ENCODE measurements at places on chromosomes 13 and 19.

DNA sequence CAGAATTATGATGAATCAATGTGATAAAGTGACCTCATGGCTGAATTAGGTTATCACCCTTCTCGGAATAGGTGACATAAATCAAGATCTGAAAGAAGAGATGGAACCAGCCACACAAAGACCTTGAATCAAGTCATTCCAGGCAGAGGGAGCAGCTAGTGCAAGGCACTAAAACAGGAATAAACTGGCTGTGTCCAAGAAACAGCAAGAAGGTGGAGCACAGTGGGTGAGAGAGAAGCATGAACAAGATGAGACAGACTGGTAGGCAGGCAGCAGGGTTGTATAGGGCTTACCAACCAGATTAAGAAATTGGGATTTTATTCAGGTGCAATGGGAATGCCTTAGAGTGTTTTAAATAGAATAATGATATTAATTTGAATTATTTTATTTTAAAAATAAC lies 470.3 kb downstream of the PCDH20 start:
- H3K4me3 ChIP-seq, result no peak overlapping the region
- H3K4me1 ChIP-seq, result peaks cover 5% of the 10 kb centered on the region
- H3K27ac ChIP-seq, result peak overlapping the region; percentile 38

DNA sequence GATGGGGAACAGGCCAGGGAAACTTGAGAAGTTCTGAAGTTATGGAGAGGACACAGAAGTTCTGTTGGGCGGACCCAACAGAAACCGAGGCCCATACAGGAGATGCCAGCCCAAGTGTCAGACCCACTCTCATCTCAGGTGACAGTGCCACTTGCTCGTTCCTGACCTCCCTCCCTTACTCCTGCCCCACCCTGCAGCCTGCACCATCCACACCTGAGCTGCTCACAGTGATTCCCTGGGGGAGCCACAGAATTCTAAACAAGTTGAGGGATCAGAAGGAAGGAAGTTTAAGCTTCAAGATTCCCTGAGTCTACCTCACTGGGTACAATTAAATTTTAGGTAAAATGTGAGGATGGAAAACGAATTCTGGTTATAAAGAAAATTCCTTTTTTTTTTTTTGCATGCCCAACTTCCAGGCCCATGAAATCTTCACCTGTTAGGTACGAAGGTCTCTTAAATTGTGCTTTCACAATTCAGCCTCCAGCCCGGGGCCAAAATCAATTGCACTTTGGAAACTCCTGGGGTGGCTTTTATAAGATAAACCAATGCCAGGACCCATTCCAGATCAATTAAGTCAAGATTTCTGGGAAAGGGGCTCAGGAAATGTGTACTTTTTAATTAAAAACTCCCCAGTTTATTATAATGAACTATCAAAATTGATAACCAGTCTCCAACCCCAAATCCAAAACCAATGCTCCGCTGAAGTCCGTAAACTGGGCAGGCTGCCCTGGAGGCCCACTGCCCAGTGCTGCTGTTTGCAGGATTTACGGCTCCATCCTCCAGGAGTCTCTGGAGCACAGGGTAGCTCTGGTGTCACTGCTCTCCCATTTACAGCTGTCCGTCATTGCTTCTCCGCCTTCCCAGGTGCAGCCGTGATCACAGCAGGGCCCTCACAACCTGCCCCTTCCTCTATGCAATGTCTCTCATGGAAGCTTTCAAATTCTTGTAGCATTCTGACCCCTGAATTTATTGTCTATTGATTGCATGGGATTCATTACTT lies 643.5 kb downstream of the UQCRFS1 start:
- no peaks in the 10 kb centered on the region for H3K27me3 ChIP-seq
- H3K36me3 ChIP-seq, result no peaks in the 10 kb centered on the region
- H3K4me3 ChIP-seq, result no peak overlapping the region
- H3K4me1 ChIP-seq, result no peaks in the 10 kb centered on the region
- no peak for DNase-seq
- no peak overlapping the region for H3K27ac ChIP-seq

- peaks cover 4% of the 10 kb centered on the region for H3K36me3 ChIP-seq
- DNase-seq, result no peak
- H3K27me3 ChIP-seq, result no peaks in the 10 kb centered on the region
- no peak overlapping the region for H3K4me3 ChIP-seq
- peaks cover 6% of the 10 kb centered on the region for H3K4me1 ChIP-seq
- no peak overlapping the region for H3K27ac ChIP-seq
These were observed 86.8 kb downstream of the RAB20 start for GRCh38 chr13:110474713-110475112.

- no peaks in the 10 kb centered on the region for H3K36me3 ChIP-seq
- DNase-seq, result no peak
- H3K4me1 ChIP-seq, result no peaks in the 10 kb centered on the region
These were observed 111.3 kb downstream of the ZNF486 start for GRCh38 chr19:20278342-20278741.

DNA sequence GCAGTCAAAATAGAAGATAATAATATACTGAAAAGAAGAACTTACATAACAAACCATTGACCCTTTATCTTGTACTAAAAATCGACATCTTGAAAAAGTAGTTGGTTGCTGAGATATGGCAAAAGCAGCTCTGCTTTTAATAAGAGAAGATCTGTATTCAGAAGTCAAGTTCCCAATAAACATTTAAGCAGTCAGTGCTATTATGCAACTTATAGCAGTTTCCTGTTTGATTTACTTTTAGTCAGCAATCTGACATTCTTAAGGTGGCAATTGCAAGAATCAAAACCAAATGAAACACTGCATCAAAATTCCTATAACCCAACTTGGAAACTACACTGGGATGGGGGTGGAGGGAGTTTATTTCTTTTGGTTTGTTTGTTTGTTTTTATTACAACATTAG lies 165.5 kb downstream of the TBC1D4 start:
- no peaks in the 10 kb centered on the region for H3K27me3 ChIP-seq
- no peak for DNase-seq
- no peaks in the 10 kb centered on the region for H3K36me3 ChIP-seq

DNA sequence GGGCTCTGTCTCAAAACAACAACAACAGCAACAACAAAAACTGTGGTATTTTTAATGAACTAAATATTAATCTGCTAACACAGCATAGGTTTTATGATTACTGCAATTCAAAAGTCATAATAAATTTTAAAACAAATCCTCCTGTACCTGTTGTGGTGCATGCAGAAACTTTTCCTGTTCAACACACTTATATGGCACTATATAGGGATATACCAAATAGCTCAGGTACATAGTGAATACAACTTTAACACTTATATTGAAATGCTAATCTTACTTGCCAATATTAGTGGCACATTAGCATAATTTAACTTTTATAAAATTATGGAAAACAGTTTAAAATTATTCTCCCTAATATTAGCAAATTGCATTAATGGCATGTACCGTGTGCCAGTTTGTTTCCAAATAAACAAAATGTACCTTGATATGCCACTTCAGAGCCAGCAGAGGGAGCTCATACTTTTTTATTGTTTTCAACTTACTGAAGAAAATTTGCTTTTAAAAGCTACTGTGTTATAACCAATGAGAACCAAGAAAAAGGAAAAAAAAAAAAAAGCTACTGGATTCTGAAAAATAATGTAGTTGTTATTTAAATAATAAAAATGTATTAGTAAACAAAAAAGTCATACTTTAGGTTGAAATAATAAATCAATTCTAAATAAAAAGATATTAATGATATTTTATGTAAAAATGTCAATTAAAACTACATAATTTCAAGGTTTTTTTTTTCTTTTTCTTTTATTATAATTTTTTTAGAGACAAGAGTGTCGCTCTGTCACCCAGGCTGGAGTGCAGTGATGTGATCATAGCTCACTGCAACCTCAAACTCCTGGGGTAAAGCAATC lies 18.0 kb upstream of the RBM26 start:
- H3K36me3 ChIP-seq, result no peaks in the 10 kb centered on the region
- no peaks in the 10 kb centered on the region for H3K27me3 ChIP-seq
- H3K27ac ChIP-seq, result no peak overlapping the region
- no peak for DNase-seq

- H3K27ac ChIP-seq, result no peak overlapping the region
- H3K4me1 ChIP-seq, result no peaks in the 10 kb centered on the region
- H3K36me3 ChIP-seq, result peaks cover 6% of the 10 kb centered on the region
- DNase-seq, result no peak
- H3K4me3 ChIP-seq, result no peak overlapping the region
- H3K27me3 ChIP-seq, result no peaks in the 10 kb centered on the region
These were observed 6.2 kb downstream of the ZNF763 start for GRCh38 chr19:11971041-11971440.

DNA sequence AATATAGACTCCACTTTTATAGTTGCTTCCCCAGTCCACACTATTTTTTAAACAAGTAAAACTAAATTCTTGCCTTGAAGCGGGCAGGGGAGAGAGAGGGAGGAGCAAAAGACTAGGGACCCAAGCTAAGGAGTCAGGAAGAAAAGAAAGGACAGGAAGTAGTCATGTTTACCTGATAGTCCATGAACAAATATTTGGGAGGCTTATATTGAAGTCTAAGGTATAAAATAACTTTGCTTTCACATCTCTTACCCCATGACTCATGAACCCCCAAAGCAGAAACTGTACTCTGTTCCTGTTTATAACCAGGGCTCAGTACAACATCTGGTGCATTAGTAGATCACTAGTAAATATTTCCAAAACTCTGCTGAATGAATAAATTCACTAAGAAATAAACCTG lies 67.3 kb downstream of the ZAR1L start:
- no peaks in the 10 kb centered on the region for H3K4me1 ChIP-seq
- H3K27me3 ChIP-seq, result no peaks in the 10 kb centered on the region
- no peak overlapping the region for H3K4me3 ChIP-seq
- no peaks in the 10 kb centered on the region for H3K36me3 ChIP-seq
- H3K27ac ChIP-seq, result no peak overlapping the region
- DNase-seq, result no peak

DNA sequence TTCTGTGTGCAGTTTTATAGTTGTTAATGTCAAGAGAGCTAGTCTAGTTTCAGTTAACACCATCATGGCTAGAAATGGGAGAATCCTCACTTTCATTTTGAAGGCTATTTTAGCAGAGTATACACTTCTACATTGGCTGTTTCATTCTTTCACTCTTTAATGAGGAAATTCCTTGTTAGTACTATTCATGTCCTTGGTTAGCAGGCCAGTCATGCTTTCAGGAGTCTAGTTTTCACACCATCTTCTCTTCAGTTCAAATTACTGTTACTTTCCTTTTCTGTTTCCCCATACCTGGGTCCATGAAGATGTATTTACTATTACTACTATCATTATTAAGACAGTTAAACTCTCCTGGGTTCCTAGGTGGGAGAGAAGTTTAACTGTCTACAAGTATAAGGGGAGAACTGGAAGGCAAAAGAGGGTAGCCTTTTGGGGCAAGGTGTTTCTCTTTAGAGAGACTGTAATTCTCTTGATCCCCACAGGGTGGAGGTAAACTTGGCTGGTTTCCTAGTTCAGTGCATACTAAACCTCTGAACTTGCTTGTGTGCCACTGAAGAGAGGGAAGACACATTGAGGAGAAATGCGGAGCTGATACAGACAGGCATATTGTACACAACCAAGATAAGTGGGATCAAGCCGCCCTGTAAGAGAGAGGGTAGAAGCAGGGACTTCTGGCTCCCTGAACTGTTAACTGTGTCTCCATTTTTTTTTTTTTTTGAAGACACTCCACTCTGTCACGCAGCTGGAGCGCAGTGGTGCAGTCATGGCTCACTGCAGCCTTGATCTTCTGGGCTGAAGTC lies 41.3 kb upstream of the IGFL4 start:
- H3K4me3 ChIP-seq, result no peak overlapping the region
- no peak overlapping the region for H3K27ac ChIP-seq
- H3K36me3 ChIP-seq, result no peaks in the 10 kb centered on the region
- DNase-seq, result no peak
- peaks cover 4% of the 10 kb centered on the region for H3K4me1 ChIP-seq

DNA sequence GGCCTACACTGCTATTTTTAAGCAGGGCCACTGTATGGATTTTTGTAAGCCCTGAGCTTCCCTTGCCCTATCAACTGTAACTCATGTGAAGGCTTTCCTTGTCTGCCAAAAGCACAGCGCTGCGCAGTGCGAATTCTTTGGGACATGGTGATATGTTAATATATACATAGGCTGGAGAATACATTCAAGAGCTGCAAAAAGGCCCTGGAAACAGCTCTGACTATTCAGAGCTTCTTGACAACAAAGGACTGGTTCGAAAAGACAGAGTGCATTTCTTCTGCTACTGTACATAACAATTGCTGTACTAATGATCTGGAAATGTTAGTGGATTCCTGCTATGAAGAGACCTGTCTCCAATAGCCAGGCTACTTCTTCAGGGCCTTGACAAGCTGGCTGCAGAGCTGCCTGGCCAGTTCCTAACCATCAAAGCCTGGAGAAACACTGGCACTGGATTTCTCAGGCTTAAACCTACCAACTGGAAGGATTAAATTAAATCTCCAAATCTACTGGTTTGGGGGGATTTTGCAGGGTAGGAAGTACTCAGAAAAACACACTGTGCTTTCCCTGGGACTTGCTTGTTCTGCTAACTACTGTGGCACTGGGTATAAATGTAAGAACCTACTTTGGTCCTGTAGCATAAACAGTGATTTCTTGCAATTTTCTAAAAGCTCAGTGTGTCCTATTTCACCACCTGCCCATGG lies 246.9 kb downstream of the DNAJC15 start:
- peaks cover 25% of the 10 kb centered on the region for H3K4me1 ChIP-seq
- no peak overlapping the region for H3K4me3 ChIP-seq
- DNase-seq, result no peak
- peak overlapping the region; percentile 18 for H3K27ac ChIP-seq
- H3K36me3 ChIP-seq, result no peaks in the 10 kb centered on the region
- no peaks in the 10 kb centered on the region for H3K27me3 ChIP-seq

GRCh38 chr13:111093136-111093535 lies 22.0 kb upstream of the ARHGEF7 start:
- no peaks in the 10 kb centered on the region for H3K36me3 ChIP-seq
- peaks cover 63% of the 10 kb centered on the region for H3K27me3 ChIP-seq
- DNase-seq, result no peak
- H3K4me1 ChIP-seq, result no peaks in the 10 kb centered on the region
- H3K4me3 ChIP-seq, result no peak overlapping the region

- H3K4me3 ChIP-seq, result peak overlapping the region; percentile 67
- peaks cover 44% of the 10 kb centered on the region for H3K27me3 ChIP-seq
- peaks cover 11% of the 10 kb centered on the region for H3K4me1 ChIP-seq
- H3K36me3 ChIP-seq, result no peaks in the 10 kb centered on the region
These were observed 14.7 kb downstream of the CDX2 start for GRCh38 chr13:27954406-27954851.

DNA sequence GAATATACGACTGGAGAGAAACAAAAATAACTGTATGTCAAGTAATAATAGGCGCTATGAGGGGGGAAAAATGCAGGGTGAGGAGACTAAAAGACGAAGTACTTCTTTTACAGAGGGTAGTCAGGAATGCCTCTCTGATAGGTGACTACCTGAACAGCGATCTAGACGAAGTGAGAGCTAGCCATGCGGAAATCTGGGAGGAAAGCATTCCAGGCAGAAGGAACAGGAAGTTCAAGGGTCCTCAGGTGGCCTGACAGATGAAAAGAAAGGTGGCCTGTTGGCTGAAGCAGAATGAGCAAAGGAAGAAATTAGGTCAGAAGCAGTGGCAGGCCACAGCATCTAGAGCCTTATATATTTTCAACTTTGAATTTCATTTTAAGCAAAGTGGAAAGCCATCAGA lies 13.3 kb downstream of the ZDHHC20 start:
- H3K4me3 ChIP-seq, result no peak overlapping the region
- no peaks in the 10 kb centered on the region for H3K36me3 ChIP-seq
- DNase-seq, result no peak
- no peak overlapping the region for H3K27ac ChIP-seq
- no peaks in the 10 kb centered on the region for H3K4me1 ChIP-seq
- no peaks in the 10 kb centered on the region for H3K27me3 ChIP-seq

GRCh38 chr13:58446979-58447378 lies 815.4 kb downstream of the PCDH17 start:
- H3K4me3 ChIP-seq, result no peak overlapping the region
- H3K4me1 ChIP-seq, result no peaks in the 10 kb centered on the region
- H3K36me3 ChIP-seq, result no peaks in the 10 kb centered on the region
- no peak overlapping the region for H3K27ac ChIP-seq
- DNase-seq, result no peak
- no peaks in the 10 kb centered on the region for H3K27me3 ChIP-seq
